ENCODE measurements at places on chromosomes 7 and 10.
A peak's percentile ranks its signal among the peaks of the same experiment; 100 is the strongest.

GRCh38 chr7:129898502-129899160 is 54.1 kb downstream of the UBE2H start:
- no peak for DNase-seq

DNA sequence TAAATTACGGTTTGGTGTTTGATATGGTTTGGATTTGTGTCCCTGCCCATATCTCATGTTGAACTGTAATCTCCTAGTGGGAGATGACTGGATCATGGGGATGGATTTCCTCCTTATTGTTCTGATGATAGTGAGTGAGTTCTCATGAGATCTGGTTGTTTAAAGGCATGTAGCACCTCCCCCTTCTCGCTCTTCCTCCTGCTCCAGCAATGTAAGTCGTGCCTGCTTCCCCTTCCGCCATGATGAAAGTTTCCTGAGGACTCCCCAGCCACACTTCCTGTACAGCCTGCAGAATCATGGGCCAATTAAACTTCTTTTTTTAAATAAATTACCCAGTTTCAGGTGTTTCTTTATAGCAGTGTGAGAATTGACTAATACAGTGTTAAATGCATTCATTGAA is 116.6 kb downstream of the DOCK4 start:
- DNase-seq: no peak

- DNase-seq: no peak
Observed at GRCh38 chr10:69643779-69644657, 14.0 kb downstream of the FAM241B start.

DNA sequence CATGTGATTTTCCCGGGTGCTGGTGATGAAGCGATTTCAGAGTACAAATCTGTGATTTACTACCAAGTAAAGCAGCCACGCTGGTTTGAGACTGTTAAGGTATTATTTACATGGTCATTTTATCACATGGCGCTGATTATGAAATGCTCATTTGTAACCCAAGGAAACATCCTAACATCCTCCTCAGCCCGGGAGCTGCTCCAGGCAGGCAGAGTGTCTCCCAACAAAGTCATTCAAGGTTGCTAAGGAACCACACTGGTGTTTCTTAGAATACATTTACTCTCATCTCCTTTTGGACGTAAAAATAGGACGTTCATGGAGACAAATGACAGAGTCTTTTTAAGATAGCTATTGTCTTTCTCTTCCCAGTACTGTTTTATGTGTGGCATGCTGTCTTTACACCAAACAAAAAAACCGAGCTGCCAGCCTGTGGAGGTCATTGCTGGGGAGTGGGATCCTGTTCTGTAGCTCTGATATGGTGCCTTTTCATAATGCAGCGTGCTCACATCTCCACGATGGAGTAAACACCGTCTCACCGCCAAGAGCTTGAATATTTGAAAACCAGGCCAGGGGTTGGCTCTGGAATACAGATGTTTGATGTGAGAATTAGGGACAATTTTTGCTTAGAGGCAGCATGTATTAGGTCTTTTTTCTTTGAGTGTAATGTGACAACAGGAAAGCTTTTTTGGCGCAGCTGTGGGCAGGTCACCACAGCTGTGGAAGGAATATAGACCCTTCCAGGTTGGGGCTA is 119.6 kb downstream of the DOCK1 start:
- no peak for DNase-seq

- peak; percentile 65 for DNase-seq
Observed at GRCh38 chr7:100545360-100546128, 6.5 kb downstream of the AGFG2 start.

- no peak for DNase-seq
Observed at GRCh38 chr10:64271983-64272382, 750.8 kb downstream of the REEP3 start.

- DNase-seq: no peak
Observed at GRCh38 chr10:110006358-110007160, 1.2 kb upstream of the ADD3 start.

DNA sequence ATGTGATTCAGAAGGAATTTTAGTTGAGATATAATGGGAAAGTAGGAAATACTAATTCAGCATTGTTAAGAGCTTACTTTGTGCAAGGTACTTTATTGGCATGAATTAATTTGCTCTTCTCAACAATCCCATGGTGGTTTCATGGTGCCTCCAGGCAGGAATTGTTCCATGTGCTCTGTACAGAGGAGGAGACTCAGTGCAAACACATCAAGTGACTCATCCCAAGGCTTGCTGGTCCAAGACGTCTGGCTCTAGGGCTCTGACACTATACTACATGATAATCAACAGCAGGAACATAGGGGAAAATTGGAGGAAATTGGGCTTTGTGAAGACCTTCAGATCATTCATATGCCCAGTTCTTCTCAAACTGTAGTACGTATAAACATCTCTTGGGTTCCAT is 66.5 kb upstream of the PRKG1 start:
- DNase-seq: no peak

GRCh38 chr10:101668566-101668965 is 26.4 kb downstream of the FBXW4 start:
- DNase-seq: no peak

GRCh38 chr7:70694971-70695794 is 436.8 kb upstream of the GALNT17 start:
- DNase-seq: no peak

DNA sequence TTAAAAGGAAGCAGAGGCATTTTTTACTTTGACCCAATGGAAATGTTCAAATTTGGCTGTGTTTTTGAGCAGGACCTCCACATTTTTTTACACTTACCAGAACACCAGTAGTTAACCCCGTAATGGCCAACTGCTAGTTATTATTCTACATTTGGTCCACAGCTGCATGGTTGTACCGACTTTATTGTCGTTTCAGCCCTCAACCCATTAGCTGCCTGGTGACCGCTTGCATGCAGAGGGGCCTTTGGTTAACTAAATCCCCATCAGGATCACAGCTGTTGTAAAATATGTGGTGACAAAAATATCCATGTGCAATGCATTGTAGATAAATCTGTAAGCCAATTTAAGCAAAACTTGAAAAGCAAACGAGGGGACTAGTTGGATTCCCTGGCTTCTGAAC is 342.2 kb upstream of the MEOX2 start:
- DNase-seq: no peak

DNA sequence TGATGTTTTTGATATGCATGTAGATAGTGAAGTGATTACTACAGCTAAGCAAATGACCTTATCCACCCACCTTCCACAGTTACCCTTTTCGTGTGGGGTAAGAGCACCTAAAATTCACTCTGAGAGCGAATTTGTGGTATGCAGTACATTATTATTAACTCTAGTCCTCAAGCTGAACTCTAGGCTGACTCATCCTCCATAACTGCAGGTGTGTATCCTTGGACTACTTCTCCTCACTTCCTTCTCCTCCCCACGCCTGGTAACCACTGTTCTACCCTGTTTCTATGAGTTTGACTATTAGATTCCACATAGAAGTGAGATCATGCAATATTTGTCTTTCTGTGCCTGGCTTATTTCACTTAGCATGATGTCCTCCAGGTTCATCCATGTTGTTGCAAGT is 484.6 kb downstream of the GATA3 start:
- no peak for DNase-seq

DNA sequence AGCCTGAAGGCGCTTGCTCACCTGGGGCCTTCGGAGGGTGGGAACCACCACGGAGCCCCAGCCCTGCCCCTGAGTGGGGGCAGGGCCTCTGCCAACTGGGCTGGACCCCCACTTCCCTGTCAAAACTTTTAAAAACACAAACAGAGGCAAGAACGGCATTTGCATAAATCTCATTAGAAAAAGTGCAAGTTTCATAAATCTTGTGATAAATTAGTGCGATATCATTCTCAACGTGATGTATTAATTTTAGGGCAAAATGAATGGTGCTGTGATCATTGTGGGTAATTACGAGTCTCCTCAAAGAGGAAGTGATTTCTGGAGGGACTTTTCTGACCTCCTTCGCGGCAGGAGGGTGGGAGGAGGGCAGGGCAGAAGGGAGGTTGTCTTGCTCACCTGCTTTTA is 98.3 kb downstream of the CDH23 start:
- no peak for DNase-seq

DNA sequence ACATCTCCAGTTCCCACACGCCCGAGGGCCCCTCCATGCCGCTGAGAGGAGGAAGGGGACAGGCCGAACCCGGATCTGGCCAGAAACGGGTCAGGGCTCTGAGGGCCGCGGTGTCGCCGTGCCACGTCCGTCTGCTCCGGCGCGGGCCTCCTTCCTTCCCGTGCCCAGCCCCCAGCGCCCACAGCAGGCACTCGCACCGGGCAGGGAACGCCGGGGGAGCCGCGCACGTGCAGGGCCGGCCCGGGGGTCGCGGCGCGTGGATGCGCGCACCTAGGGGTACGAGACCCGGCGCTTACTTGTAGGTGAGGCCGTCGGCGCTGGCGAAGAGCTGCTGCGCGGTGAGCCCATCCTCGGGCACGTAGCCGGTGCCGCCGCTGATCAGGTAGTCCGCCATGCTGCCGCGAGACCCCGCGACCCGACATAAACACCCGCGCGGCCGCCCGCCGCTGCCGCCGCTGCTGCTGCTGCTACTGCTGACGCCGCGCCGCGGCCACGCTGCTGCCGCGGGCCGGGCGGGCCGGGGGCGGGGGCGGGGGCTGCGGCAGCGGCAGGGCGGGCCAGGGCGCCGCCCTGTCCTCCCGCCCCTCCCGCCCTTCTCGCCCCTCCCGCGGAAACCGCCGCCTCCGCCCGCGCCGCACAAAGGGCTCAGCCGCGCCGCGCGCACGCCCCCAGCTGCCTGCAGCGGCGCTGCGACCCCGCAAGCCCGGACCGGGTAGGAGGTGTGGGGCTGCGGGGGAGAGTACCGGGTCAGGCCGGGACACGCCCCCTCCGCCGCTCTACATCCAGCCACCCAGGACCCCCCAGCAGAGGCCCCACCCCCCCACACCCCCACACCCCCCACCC is 4.1 kb downstream of the IMPDH1 start:
- DNase-seq: peak; percentile 63

GRCh38 chr7:136086712-136087111 is 109.6 kb upstream of the MTPN start:
- DNase-seq: no peak

DNA sequence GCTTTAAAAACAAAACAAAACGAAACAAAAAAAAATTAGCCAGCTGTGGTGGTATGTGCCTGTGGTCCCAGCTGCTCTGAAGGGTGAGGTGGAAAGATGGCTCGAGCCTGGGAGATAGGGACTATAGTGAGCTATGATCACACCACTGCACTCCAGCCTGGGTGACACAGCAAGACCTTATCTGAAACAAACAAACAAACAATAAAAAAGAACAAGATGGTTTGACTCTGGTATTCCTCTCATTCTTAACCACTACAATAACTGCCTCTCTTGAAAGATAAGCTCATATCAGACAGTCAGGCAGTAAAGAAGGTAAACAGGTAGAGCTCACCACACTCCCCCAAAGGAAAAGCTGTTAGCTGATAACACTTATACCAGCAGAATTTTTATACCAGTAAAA is 14.1 kb upstream of the DUSP5 start:
- no peak for DNase-seq

DNA sequence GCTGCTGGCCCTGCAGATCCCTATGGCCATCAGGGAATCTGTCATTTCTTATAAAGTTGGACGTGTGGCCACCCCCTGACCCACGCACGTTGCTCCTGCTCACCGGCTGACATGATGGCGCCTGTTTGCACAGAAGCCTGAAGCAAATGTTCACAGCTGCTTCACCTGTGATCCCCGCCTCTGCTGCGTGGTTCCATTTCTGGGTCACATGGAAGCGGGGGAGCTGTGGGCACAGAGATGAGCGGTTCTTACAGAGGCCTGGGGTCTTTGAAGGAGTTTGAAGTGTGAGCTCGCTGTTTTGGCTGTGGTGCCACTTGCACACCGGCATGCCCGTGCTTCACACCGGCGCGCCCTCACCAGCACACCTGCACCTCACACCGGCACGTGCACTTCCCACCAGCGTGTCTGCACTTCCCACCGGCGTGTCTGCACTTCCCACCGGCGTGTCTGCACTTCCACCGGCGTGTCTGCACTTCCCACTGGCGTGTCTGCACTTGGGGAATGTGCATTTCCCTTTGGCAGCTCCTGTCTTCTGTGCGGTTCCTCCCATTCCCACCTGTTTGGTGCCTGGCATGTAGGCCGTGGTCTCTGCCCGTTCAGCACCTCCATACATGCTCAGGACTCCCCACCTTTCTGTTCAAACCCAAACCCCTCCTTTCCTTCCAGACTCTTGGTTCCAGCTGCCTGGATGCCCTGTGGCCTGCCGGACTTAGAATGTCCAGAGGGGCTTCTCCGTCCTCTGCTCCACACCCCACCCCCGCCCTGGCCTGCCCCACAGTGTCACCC is 86.7 kb downstream of the INPP5A start:
- no peak for DNase-seq

DNA sequence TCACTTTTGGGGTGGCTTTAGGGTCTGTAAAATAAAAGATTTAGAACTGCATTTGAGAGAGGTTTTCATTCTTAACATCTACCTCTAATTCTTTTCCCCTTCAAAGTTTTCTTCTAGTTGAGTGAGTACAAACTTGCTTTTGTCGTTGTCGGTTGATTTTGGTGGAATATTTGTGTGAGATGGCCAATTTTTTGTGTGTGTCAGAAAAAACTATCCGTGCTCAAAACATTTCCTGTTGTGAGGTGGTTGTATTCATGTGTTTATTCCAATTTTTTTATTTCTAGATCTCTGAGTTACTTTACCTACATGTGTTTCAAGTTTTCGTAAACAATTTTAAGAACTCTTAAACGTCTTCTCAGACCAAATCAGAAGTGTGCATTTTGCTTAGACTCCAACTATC is 1.6 kb downstream of the AHR start:
- no peak for DNase-seq

GRCh38 chr10:14491811-14492210 is 161.1 kb upstream of the FRMD4A start:
- no peak for DNase-seq

DNA sequence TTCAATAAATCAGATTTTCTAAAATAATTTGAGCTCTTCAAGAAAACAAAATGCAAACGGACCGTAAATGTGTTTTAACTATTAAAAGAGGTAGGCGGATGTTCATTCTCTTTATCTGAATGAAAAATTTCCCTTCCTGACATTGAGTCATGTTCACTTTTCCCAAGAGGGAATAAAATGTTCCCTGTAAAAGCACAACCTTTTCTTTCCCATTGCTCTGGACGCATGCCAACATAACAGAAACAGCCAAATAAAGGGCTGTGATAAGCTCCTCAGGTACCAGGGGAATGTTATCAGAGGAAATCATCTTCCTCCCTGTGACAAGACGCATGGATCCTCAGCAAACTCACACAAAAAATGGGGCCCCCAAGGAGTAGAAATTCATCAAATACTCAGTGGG is 251.8 kb downstream of the MTERF1 start:
- no peak for DNase-seq

Data from stimulated activated naive CD4-positive, alpha-beta T cell treated with Interleukin-2 at 50 U/mL for 16 hours (primary cell).